ENCODE measurements at places on chromosomes 1 and 21.

GRCh38 chr1:108182959-108183700 is 17.0 kb downstream of the SLC25A24 start:
- DNase-seq = no peak

DNA sequence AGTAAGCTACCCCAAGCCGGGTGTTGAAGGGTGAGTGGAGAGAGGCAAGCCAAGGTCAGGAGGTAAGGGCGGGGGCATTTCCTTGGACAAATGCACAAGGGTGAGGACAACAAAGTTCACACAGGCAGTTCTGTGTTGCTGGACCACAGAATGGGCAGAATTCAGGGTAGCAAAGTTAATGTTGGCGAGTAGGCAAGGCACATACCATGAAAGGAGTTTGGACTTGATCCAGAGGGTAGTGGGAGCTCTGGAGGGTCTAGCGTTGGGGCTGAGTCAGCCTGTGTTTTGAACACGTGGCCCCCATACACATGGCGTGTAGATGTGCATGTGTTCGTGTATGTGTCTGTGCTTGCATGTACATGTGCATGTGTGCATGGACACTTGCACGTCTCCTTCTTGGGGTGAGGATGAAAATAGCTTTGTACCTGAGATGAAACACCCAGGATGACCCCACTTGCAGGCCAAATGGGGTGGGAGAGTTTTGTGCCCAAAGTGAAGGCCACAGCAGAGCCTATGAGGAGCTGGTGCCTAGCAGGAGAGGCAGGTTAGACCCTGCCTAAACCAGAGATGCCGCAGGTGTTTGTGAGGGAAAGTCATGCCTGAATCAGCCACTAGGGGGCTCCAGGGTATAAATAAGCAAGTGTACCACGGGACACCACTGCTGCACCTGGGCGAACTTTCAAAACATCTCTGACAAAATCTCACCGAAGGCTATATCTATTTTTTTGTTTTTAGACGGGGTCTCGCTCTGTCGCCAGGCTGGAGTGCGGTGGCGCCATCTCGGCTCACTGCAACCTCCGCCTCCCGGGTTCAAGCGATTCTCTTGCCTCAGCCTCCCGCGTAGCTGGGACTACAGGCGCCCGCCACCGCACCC is 21.8 kb downstream of the SLC27A3 start:
- peak; percentile 96 for DNase-seq

DNA sequence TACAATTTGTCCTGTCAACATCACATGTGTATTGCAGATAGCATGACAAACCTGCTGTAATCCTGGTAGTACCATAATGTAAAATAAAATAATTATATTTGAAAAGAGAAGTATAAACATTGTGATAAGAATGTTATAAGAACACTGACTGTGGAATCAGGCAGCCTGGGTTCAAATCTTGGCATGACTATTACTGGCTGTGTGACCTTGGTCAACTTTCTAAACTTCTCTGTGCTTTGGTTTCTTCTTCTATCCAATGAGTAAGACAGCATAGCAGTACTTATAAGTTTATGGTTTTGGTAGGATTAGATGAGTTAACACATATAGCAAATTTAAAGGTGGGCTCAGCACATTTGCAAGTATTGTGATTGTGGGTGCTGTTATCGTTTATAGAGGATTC is 147.1 kb downstream of the NOS1AP start:
- DNase-seq = no peak

DNA sequence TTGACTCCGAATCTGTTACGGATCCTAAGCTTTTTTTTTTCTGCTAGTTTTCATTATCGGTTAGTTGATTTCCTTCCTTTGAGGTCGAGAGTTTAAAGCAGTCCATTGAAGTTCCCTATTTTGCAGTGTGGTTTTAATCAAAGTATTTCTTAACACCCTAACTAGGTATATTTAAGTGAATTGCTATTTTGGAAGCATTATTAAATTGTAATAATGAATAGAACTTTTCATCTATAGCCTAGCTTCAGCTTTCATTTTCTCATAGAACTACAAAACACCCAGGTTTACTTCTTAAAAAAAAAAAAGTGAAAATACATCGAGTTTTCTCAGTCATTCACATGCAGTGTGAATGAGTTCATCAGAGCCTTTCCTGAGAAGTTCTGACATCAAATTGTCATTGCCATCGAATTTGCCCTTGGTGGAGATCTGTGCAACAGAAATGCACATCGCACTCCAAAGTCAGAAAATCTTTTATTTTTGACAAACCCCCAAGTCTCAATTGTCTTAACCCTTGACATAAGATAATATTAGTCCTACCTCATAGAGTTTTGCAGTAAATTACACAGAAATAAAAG is 1.1 kb upstream of the LBR start:
- DNase-seq = no peak

- no peak for DNase-seq
Observed at GRCh38 chr1:188154761-188155160, 1326.0 kb downstream of the PLA2G4A start.

GRCh38 chr21:29018540-29018939 is 609 bp downstream of the RWDD2B start:
- peak; percentile 56 for DNase-seq

- no peak for DNase-seq
Observed at GRCh38 chr1:68355614-68356013, 94.1 kb downstream of the RPE65 start.

DNA sequence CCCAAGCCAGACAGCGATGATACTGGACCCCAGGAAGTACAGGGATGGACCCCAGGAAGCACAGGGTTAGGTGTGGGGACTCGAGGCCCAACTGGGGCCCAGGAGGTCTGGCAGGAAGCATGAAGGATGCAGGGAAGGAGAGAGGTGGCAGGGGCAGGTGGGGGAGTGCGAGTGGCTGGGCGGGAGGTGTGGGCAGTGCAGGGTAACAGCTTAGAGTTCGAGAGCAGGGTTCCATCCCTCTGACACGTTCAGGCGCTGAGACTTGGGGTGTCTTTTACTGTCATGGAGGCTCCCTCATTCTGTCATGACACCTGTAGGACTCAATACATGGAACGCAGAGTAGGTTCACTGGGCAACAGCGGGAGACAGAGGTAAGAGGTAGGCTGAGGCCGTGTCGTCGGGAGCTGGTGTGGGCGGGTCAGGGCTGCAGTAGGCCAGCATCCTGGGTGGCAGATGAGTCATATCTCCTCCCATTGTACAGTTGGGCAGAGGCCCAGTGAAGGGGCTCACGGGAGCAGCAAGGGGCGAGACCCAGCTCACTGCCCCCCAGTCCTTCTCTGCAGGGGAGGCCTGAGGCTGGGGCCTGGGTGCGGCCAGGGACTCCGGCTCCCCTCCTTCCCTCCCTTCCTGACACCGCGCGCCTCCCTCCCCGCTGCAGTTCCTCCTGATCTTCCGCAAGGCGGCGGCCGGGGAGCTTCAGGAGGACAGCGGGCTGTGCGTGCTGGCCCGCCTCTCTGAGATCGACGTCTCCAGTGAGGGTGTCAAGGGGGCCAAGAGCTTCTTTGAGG is 11.6 kb upstream of the CTRC start:
- DNase-seq = peak; percentile 93

DNA sequence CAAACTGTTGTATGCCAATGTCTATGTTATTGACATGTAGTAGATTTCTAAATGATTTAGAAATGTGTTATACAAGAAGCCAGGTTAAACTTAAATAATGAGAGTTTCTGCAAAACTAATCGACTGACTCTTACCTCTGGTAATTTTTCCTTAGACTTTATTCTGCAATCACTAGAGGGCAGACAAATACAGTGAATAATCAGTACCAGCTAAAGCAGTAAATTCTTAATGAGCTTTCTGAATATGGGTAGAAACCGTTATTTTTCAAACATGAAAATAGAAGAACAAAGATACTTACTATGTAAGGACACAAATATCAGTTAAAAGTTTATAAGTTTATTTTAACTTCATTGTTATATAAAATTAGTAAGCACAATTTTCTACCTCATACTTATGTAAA is 97.9 kb upstream of the RGS1 start:
- no peak for DNase-seq

DNA sequence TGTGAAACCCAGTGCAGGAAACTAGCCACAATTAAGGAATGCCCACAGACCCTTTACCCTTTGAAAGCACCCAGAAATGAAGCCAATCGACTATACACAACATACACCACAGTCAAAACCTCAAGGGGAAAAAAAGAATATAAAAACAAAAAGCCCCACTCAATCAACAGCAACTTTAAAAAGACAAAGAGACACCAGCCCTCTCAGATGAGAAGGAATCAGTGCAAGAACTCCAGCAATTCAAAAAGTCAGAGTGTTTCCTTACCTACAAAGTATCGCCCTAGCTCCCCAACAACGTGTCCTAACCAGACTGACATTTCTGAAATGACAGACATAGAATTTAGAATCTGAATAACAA is 147.7 kb downstream of the CHD1L start:
- DNase-seq = no peak

GRCh38 chr1:80083892-80084291 is 1077.4 kb upstream of the ADGRL4 start:
- DNase-seq = no peak

DNA sequence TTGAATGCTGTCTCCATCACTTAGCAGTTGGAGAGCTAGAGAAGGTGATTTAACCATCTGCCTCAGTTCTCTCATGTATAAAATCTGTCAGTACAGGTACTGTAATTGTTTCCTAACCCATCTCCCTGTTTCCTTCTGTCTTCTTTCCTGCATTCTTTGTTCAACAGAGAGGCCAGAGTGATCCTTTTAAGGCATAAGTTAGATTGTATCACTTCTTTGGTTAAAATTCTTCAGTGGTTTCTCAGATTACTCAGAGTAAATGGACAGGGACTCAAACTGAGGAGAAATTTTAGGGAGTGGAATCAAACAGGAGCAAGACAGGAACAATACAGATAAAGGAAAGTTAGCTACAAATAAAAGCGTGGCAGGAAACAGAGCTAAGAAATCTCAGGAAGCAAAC is 45.2 kb upstream of the SSX2IP start:
- DNase-seq = no peak

DNA sequence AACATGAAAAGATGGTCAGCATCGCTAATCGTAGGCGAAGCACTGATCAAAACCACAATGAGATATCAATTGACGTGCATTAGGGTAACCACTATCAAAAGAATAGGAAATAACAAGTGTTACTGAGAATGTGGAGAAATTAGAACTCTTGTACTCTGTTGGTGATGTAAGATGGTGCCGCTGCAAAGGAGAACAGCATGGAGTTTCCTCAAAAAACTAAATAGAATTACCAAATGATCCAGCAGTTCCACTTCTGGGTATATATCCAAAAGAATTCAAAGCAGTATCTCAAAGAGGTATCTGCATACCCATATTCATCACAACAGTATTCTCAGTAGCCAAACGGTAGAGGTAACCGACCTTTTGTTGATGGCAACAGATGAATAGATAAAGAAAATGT is 8.3 kb upstream of the CD101 start:
- no peak for DNase-seq

DNA sequence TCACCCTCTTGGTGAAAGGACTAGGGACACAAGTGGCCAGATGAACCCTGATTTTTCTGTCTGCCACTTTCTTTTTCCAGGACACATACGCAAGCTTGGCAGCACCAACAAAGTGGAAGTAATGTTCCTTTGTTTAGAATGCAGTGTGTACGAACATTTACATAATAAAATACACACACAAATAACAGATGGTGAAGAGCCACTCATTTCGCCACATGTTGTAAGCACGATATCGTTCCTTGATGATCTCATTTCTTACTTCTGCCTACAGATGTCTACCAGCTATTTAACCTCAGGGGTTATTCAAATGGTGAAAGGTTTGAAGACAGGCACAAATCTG is 670.2 kb upstream of the CXADR start:
- no peak for DNase-seq

DNA sequence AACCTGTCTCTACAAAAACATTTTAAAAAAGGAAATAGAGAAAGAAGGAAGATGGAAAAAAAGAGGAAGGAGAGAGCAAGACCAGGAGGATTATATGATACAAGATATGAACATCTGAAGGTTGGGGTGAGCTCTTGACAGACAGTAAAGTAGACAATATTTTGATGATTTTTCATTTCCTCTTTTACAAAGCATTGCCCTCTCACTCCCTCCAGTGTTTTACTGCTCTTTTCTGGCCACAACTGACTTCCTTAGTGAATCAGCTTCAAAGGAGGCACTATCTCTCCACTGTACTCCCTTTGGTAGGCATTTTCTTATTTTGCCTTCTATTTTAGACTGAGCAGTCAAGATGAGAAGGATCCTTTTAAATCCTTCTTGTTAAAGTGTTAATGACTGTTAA is 296.7 kb downstream of the KCTD3 start:
- DNase-seq = no peak

- DNase-seq = no peak
Observed at GRCh38 chr21:40850071-40850470, 3.1 kb upstream of the DSCAM start.

DNA sequence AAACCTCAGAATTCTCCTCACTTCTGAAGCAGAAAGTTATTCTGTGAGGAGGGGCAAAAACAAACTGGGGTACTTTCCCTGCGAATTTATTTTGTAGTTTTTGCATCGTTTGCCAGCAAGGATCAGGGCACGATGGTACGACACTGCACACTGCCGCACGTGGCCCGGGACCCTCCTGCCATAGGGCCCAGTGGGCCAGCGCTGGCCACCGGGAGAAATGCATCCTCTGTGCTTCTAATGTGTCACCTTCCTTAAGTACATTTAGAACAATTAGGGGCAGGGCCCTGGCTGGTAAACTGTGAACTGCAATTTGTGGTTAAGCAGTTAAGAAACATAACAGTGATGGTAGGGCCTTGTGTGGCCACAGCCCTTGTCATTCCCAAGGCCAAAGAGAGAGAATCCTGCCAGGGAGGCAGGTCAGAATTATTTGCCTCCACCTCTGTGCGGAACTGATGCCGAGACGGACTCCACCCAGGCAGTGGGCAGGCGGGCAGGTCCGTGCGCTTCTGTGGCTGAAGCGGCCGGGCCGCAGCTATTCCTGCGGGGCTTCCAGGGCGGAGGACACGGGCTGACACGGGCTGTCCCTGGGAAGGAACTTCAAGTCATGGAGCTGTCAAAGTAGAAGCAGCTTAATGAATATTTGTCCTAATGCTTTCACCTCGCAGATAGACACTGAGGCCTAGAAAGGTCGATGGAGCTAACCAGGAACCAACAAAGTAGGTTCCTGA is 12.5 kb downstream of the GPR137B start:
- peak; percentile 59 for DNase-seq

GRCh38 chr1:2833454-2834145 is 32.1 kb upstream of the TTC34 start:
- DNase-seq = peak; percentile 62

GRCh38 chr1:5502311-5503194 is 489.7 kb downstream of the NPHP4 start:
- no peak for DNase-seq

DNA sequence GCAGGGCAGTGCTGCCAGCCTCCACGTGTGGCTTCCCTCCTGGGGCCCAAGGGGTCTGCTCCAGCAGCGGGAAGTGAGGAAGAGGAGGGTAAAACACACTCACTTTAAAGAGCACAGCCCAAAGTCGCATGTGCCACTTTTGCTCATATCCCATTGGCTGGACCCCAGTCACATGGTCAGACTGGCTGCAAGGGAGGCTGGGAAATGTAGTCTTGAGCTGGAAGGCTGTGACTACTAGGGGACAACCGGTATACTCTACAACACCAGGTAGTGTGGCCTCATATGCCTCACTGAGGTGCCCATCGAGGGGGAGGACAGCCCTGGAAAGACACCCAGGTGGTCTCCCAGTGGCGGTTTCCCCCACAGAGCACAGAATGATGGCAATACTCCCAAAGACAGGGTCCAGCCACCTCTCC is 45.2 kb downstream of the CAMK2N1 start:
- peak; percentile 92 for DNase-seq
